Activated T-cell treated with anti-CD3 and anti-CD28 coated beads for 4 hours (primary cell): ENCODE measurements at places on chromosomes 4 and X.

GRCh38 chrX:126552313-126553022 lies at the start of gene DCAF12L1:
DCAF12L1 (minus strand) TSS chrX:126552814; CDS start chrX:126552608, 206 bp downstream.
- DNase-seq = no peak

GRCh38 chr4:149521611-149522425 lies 293.8 kb downstream of the IQCM start:
- DNase-seq = no peak

- DNase-seq = no peak
Measured at GRCh38 chr4:76011700-76012387, 4.5 kb upstream of the CXCL9 start.

DNA sequence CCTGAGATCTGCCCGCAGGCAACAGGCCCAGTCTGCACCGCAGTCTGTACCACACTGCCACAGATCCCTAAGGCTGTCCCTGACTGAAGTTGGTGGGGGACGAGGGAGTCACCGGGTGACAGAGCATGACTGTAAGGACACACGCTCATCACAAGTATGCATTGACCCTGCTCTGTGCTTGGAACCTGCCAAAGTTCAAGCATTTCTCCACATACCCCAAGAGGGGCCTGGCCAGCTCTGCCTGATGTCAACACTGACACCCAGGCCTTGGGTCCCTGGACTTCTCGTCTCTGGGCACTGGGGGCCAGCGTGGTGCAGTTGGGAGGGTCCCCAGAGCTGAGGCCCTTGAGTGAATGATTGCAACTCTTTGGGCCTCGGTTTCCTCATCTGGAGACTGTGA lies 7.9 kb downstream of the BLOC1S4 start:
- no peak for DNase-seq

DNA sequence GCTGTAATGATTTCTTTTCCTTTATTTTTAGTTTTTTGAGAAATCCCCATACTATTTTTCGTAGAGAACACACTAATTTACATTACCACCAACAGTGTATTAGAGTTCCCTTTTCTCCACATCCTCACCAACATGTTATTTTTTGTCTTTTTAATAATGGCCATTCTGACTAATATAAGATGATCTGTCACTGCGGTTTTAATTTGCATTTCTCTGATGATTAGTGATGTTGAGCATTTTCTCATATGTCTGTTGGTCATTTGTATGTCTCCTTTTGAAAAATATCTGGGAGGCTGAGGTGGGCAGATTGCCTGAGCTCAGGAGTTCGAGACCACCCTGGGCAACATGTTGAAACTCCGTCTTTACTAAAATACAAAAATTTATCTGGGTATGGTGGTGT lies 30.2 kb downstream of the SPINK2 start:
- no peak for DNase-seq

DNA sequence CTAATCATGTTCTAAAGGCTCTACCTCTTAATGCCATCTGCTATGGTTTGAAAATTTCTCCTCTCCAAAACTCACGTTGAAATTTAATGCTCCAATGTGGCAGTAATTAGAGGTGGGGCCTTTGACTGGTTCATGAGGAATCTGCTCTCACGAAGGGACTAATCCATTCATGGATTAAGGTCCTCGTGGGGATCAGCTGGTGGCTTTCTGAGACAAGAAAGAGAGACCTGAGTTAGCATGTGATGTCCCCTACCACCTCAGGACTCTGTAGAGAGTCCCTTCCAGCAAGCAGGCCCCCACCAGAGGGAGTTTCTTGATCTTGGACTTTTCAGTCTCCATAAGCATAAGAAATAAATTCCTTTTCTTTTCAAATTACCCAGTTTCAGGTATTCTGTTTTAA lies 65.3 kb downstream of the WDFY3 start:
- DNase-seq = no peak

- no peak for DNase-seq
Measured at GRCh38 chr4:119138046-119138445, 2.4 kb downstream of the MYOZ2 start.

- no peak for DNase-seq
Measured at GRCh38 chrX:44871931-44872820, 812 bp upstream of the KDM6A start.

DNA sequence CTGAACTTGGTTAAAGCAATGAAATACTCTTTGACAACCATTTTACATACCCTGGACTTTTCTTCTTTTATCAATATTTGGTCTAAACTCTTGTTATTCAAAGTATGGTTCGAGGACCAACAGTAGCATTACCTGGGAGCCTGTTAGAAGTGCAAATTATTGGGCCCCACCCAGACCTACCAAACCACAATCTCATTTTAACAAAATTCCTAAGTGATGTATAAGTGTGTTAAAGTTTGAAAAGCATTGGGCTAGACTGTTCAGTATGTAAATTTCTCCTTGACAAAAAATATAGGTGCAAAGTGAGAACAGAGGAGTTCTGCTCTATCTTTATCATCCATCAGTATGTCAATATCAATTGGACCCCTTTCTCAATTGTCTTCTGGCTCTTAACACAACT lies 67.1 kb downstream of the PGRMC1 start:
- DNase-seq = no peak

- DNase-seq = no peak
Measured at GRCh38 chr4:14277505-14277904, 650.0 kb upstream of the BOD1L1 start.

- DNase-seq = no peak
Measured at GRCh38 chr4:158094413-158095134, 78.3 kb downstream of the GASK1B start.

- DNase-seq = no peak
Measured at GRCh38 chr4:89509708-89510281, 202.2 kb upstream of the GPRIN3 start.

GRCh38 chr4:38320343-38320695 lies 343.7 kb upstream of the KLF3 start:
- DNase-seq = no peak

DNA sequence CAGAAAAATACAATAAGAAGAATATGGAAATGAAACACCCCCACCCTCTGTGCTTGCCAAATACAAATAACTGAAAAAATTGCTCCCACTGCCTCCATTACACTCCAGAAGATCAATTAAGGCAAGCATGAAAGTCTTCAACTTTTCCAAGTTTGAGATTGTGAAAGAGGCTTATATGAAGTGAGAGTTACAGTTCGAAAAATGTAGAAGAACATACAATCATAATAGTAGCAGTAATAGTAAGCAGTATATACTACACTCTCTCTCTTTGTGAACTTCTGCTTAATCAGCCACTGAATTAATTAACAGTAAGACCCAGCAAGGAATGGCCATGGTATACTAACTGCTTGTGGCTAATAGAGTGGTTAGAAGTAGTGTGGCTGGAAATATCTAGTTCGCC lies 923.2 kb downstream of the RPA4 start:
- no peak for DNase-seq
